ENCODE measurements at places on chromosomes 3 and 15. TPM values are rescaled to one million over a fixed set of nuclear protein-coding genes. Genes with fewer than 3 reads are reported as not detected.

GRCh38 chr3:34001022-34001421 is 202.6 kb downstream of the PDCD6IP start:
- no peak overlapping the region for H3K4me3 ChIP-seq
- peak overlapping the region; percentile 20 for H3K27ac ChIP-seq
- peak; percentile 69 for DNase-seq
- no peaks in the 10 kb centered on the region for H3K36me3 ChIP-seq

- no peaks in the 10 kb centered on the region for H3K36me3 ChIP-seq
- H3K27ac ChIP-seq, result peak overlapping the region; percentile 86
- no peaks in the 10 kb centered on the region for H3K27me3 ChIP-seq
- peak; percentile 77 for DNase-seq
- H3K4me1 ChIP-seq, result peaks cover 53% of the 10 kb centered on the region
Observed at GRCh38 chr3:14319654-14320182, 82.7 kb upstream of the SLC6A6 start.

The PRR20G gene
- not detected for total RNA-seq

DNA sequence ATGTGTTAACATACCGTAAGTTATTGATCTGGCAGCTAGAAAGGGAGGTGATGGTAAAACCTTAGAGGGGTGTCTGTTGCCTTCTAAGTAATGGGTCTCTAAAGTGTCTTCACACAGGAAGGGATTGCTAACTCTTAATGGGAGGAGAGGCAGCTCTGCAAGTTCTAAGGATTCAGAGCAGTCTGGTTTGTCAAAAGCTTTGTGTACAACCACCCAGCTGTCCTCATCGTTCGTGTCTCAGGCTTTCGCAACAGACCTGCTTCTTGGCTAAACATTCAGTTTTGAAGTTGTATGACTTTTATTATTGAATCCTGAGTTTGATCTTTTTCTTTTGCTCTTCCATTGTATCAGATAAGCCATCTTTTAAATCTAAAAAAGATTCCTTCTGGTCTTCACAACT is 404.9 kb downstream of the SQOR start:
- no peak for DNase-seq
- H3K27me3 ChIP-seq, result no peaks in the 10 kb centered on the region
- H3K4me3 ChIP-seq, result no peak overlapping the region
- no peak overlapping the region for H3K27ac ChIP-seq
- no peaks in the 10 kb centered on the region for H3K36me3 ChIP-seq

- no peak overlapping the region for H3K27ac ChIP-seq
- no peak overlapping the region for H3K4me3 ChIP-seq
- H3K27me3 ChIP-seq, result no peaks in the 10 kb centered on the region
Observed at GRCh38 chr3:30353711-30354467, 252.5 kb upstream of the TGFBR2 start.

GRCh38 chr3:43162230-43163084 is 56.6 kb upstream of the POMGNT2 start:
- no peak overlapping the region for H3K4me3 ChIP-seq
- H3K27me3 ChIP-seq, result no peaks in the 10 kb centered on the region
- no peaks in the 10 kb centered on the region for H3K36me3 ChIP-seq

All from Caco-2 (cell line).